ENCODE measurements at places on chromosomes 11 and 22. TPM values are rescaled to one million over a fixed set of nuclear protein-coding genes. Genes with fewer than 3 reads are reported as not detected.

The MPPED2 gene
- 17.1 TPM for polyA plus RNA-seq

DNA sequence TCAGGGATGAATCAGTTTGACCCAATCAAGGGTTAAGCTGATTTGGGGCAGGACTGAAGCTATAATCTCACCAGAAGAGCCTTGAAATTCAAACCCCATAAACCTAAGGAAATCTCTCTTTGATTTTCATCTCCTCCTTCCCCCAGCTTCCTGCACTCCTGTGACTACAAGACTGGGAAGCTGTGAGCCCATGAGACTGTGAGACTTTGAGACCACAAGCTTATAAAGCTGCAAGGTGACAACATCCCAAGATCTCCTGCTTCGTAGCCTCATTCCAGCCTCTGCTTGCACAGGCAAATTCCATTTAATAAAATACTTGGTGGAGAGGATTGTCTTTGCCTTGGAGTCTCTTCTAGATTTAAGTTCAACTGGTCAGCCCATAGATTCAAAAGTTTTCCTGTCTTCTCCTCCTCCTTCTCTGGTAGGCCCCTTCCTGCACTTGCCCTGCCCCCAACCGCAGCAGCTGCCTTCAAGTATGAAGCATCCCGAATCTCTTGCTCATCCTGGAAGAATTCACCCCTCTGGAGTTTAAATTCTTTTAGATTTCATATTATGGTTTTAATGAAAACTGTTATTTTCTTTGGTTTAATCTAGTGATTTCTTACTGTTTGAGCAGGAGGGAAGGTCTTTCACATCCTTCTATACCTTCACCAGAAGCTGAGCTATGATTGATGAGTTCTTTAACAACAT is 42.1 kb downstream of the PAMR1 start:
- no peak for DNase-seq

GRCh38 chr11:46832511-46833214 is 13.4 kb downstream of the CKAP5 start:
- no peak for DNase-seq

- no peak for DNase-seq
Measured at GRCh38 chr11:69388661-69389060, 92.8 kb upstream of the LINC01488 start.

- DNase-seq, result no peak
Measured at GRCh38 chr11:94666792-94667721, 99.9 kb downstream of the PIWIL4 start.

GRCh38 chr22:39250838-39251237 is 6.1 kb upstream of the PDGFB start:
- DNase-seq, result no peak

DNA sequence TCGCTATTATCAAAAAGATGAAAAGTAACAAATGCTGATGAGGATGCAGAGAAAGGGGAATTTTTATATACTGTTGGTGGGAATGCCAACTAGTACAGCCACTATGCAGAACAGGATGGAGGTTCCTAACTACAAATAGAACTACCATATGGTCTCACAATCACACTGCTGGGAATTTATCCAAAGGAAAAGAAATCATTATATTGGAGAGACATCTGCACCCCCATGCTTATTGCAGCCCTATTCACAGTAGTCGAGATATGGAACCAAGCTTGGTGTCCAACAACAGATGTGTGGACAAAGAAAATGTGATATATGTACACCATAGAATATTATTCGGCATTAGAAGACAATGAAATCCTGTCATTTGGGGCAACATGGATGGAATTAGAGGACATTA is 19.6 kb upstream of the POU2AF2 start:
- DNase-seq, result no peak

GRCh38 chr11:58867556-58867955 is 23.1 kb upstream of the GLYATL2 start:
- no peak for DNase-seq

DNA sequence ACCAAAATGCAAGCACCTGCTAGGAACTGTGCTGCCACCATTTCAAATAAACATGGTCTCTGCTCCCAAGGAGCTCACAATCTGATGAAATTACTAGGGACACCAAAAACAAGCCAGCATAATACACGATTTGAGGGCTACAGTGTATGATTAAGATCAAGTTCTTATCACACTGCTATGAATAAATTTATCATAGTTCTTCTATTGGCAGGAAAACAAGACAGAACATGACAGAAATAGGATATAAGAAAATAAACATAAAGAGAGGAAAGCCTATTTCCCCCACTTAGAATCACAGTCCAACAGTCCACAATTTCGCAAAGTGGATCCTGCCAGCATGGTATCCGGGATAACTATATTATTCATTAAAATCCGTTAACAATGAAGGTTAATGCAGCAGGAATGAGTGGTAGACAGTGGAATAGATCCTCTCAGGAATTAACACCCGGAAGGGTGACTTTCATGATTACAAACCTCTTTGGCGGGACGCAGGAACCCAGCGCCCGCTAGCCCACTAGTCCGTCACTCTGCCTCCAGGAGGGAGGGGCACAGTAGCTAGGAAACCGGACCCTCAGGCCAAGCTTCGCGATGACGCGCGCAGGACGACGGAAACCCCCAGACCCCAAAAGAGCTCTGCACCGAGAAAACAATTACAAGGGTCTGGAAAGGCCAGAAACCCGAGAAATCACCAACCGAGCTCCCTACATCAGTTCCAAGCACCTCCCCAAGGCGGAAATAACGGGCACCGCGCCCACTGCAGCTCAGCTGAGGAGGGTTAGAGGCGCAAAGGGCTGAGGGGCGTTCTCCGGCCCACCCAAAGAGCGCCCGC is 607 bp downstream of the CCDC82 start:
- no peak for DNase-seq
